Stimulated activated CD4-positive, alpha-beta T cell treated with anti-CD3 and anti-CD28 coated beads, Interleukin-1b, Interleukin-23, amount 100 ng/mL, for 4 hours (primary cell): ENCODE measurements at places on chromosomes 13 and 19.
A peak's percentile ranks its signal among the peaks of the same experiment; 100 is the strongest.

DNA sequence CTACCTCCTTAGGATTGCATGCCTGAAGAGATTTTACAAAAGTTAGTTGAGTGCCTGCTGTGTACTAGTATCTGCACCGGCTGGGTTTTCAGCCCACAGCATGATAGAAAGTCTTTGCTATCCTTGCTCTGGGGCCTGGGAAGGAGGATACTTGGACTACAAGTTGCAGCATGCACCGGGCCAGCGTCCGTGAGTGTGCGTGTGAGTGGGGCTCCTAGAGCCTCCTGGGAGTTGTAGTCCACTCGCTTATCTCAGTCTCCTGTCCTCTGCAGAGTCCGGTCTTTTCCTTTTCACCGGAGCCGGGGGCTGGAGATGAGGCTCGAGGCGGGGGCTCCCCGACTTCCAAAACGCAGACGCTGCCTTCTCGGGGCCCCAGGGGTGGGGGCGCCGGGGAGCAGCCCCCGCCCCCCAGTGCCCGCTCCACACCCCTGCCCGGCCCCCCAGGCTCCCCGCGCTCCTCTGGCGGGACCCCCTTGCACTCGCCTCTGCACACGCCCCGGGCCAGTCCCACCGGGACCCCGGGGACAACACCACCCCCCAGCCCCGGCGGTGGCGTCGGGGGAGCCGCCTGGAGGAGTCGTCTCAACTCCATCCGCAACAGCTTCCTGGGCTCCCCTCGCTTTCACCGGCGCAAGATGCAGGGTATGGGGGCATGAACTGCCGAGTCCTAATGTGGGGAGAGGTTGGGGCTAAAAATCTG is 20.6 kb downstream of the BRSK1 start:
- DNase-seq: no peak

GRCh38 chr13:47287291-47287751 is 390.5 kb upstream of the HTR2A start:
- no peak for DNase-seq

- DNase-seq: no peak
Measured at GRCh38 chr13:106306748-106307277, 228.6 kb downstream of the EFNB2 start.

GRCh38 chr13:73061473-73061872 is 2.7 kb downstream of the KLF5 start:
- DNase-seq: no peak

- DNase-seq: no peak
Measured at GRCh38 chr13:44842158-44842557, 147.1 kb downstream of the NUFIP1 start.

DNA sequence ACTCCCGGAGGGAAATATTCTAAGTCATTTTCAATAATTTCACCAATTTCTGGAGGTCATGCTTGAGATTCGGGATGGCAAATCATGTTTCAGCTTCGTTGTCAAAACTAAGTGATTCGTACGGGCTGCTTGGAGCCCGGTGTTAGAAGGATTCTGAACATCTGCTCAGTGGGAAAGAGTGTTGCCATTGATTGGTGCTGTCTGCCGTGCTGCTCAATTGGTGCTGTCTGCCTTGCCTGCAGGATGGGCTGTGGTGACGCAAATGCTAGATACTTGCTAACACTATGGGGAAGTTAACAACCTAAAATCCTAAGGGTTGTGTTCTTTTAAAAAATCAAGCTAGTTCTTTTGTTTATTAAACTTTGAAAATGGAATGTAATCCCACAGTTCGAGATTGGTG is 17.3 kb upstream of the CACNG8 start:
- DNase-seq: no peak

GRCh38 chr13:33197541-33197971 is 88.0 kb downstream of the STARD13 start:
- DNase-seq: no peak

GRCh38 chr19:4032436-4032835 is 24.9 kb downstream of the PIAS4 start:
- no peak for DNase-seq

DNA sequence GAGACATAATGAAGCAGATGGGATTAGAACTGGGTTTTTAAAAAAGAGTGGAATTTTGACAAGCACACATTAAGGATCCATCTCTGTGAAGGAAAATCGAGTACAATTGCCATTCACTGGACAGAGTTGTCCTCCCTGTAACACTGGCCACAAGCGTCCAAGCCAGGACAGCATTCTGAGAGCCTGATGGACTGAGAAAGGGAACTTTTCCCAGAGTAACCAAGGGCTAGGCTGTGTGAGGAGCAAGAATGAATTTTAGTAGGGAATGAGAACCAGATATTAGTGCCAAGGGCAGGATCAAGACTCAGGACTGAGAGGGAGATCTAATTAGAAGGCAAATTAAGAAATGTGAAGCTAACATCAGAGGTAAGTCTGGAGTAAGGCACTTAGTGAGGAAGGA is 73.1 kb downstream of the DCLK1 start:
- no peak for DNase-seq

- DNase-seq: no peak
Measured at GRCh38 chr13:106061781-106062180, 473.7 kb downstream of the EFNB2 start.

GRCh38 chr19:18506101-18506930 is 15.6 kb downstream of the ELL start:
- DNase-seq: no peak

- DNase-seq: no peak
Measured at GRCh38 chr19:51687791-51688670, 5.1 kb upstream of the SPACA6 start.

DNA sequence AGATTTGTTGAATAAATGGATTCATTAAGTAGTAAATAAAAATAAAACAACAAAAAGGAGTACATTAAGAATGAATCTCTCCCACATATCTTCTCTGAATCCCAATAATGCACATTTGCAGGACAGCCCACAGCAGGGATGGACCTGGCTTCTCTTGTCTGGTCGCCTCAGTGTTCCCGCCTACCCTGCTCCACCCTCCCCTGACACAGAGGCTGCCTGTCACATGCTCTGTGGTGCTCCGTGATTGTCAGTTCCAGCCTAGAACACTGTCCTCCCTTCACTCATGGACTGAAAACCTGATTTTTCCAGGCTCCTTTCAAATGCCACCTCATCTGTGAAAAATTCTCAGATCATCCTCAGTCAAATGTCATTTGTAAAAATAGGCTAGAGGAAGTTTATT is 94.5 kb upstream of the GPR12 start:
- DNase-seq: no peak

GRCh38 chr13:46655377-46656180 is 102.6 kb downstream of the LRCH1 start:
- no peak for DNase-seq

- DNase-seq: peak; percentile 41
Measured at GRCh38 chr19:50461066-50461875, 15.0 kb upstream of the EMC10 start.

DNA sequence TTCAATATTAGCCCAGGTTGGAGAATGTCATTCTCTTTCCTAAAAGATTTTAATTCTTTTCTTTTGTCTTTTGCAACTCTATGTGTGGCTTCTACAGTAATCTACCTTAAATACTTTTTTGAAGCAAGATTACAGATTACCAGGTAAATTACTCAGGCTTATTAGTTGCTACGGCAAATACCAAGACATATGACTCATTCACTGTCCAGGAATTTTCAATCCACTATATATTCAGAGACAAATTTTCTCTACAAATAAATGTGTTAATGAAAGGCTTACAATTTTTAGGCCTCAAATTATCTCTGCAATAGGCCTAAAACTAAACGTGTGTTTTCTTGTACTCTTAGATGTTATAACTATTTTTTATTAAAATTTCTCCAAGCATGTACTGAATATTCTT is 631.3 kb downstream of the DIAPH3 start:
- DNase-seq: no peak

- no peak for DNase-seq
Measured at GRCh38 chr19:2032296-2032941, 16.9 kb upstream of the BTBD2 start.

GRCh38 chr13:94419304-94419924 is 60.1 kb downstream of the DCT start:
- no peak for DNase-seq

DNA sequence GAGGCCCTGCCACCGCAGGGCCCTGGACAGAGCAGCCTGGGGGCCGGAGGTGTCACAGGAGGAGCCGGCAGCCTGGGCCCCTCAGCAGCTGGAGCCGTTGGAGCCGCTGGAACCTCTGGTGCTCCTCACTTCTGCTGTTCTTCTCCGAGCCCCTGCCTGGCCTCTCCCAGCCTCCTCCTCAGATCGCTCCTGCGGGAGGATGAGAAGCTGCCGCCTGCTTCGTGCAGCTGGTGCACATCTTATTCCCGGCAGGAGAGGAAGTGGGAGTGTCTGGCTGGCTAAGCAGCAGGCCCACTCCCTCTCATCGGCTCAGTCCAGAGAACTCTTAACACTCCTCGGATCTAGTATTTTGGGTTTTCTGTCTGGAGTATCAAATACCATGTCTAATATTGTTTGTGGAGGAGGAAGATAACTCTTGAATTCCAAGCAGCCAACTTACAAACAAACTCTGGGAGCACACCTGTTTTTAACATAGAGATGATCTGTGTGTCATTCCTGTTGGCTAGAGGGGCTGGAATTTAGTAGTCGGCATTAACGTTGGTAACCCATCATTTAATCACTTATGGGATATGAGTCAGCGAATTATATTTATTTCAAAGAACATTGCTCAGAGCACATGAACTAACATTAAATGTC is 37.1 kb upstream of the RNF113B start:
- no peak for DNase-seq

DNA sequence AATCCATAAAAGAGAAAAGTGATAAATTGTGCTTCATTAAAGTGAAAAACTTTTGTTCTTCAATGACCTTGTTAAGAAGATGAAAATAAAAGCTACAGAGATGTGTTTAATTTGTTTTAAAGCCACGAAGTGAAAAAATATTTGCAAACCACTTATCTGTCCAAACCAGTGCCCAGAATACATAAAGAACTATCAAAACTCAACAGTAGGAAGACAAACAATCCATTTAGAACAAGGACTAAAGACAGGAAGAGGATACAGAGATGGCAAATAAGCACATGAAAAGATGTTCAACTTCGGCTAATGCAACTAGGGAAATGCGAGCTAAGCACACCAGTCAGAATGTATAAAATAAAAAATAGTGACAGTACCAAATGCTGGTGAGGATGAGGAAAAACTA is 15.0 kb downstream of the GJB6 start:
- DNase-seq: no peak

GRCh38 chr13:54614726-54615125 is 1586.1 kb downstream of the OLFM4 start:
- no peak for DNase-seq

GRCh38 chr19:7917267-7918061 is 2.7 kb upstream of the SNAPC2 start:
- DNase-seq: peak; percentile 36

GRCh38 chr19:2332341-2333026 is 4.0 kb downstream of the SPPL2B start:
- DNase-seq: no peak

DNA sequence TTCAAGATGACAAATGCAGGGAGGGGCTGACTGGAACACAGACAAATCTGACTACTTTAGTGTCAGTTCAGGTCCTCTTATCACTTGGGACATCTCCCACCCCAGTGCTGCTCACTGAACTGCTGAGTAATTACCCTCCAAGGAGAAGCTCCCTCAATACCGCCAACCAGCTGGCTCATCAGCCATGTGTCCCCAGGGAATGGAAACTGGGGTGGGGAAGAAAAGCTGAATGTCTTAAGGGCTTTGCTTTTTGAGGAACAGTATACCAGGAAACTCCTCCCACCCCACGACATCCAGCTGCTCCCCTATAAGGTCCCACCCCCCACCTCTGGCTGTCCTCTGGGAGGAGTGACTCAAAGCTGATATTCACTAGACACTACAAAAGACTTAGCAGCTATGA is 2.0 kb downstream of the ZNF823 start:
- DNase-seq: no peak

- DNase-seq: no peak
Measured at GRCh38 chr19:2813235-2814160, 6.2 kb upstream of the ZNF554 start.

GRCh38 chr19:47762615-47763308 is 15.7 kb upstream of the SELENOW start:
- DNase-seq: no peak

- DNase-seq: no peak
Measured at GRCh38 chr19:11626252-11626651, 29.0 kb downstream of the ZNF627 start.

GRCh38 chr19:38072776-38073750 is 151.0 kb downstream of the DPF1 start:
- DNase-seq: no peak

DNA sequence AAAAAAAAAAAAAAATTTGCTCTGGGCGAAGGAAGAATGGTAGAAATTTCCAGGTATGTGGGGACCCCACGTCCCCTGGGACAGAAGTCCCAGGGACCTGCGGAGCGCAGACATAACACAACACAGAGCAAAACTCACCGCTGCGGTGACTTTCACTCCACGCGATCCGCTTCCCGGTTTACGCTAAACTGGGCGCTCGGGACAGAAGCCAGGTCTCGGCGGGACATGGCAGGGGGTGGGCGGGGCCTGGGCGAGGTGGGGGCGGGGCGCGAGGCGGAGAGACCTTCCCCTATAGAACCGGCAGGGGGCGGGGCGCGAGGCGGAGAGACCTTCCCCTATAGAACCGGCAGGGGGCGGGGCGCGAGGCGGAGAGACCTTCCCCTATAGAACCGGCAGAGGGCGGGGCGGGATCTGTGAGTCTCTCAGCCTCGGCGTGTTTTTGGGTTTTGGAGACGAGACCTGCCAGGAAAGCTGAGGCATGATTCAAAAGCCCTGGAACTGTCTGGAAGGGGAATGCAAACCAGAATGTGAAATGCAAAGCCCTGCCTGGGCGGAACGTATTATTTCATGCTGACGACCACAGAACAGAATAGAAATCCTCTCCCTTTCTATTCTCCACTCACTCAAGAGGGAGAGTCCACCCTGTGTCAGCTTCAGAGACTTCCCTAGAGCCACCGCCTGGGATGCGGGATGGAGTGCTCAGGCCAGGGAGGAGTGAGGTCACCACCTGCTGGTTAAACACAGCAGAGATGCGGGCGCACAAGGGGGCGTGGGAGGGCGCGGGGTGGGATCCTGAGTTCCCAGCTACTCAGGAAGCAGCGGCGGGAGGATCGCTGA is 20.2 kb upstream of the ERVV-1 start:
- DNase-seq: peak; percentile 66

GRCh38 chr19:2500841-2501261 is 24.9 kb downstream of the GADD45B start:
- DNase-seq: no peak
